Thoracic aorta (tissue), 2 donors: ENCODE measurements at places on chromosomes 16 and 17. TPM values are rescaled to one million over a fixed set of nuclear protein-coding genes. Genes with fewer than 3 reads are reported as not detected.

- DNase-seq, result no peak
Observed at GRCh38 chr17:79936641-79937381, 97.6 kb upstream of the CBX4 start.

- no peak for DNase-seq
Observed at GRCh38 chr16:21702276-21702675, 38.5 kb downstream of the OTOA start.

Gene ALOX15B
- total RNA-seq, result 8.3 TPM

DNA sequence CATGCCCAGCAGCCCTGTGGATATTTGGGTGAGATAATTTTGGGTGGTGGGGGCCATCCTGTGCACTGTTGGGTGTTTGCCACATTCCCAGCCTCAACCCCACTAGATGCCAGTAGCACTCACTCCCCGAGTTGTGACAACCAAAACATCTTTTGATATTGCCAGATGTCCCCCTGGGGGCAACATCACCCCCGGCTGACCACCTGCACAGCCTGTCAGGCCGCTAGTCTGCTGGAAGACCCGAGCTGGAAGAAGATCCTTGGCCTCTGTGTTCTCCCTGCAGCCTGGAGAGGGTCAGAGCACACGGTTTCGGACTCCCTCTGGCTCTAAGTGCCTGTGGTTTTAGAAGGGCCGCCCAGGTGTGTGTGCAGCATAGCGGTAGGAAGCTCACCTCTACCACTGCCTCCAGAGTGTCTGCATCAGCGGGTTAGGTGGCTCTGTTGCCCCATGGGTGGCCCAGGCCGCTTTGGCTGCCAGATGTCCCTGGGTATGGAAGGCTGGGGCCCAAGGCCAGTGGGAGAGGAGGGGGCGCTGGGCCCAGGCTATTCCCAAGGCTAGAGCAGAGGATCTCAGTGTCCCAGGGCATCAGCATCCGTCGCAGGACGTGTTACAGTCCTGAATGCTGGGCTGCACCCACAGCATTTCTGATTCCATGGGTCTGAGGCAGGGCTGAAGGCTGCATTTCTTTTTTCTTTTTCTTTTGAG is 195.8 kb upstream of the GSE1 start:
- DNase-seq, result no peak

- no peak for DNase-seq
Observed at GRCh38 chr17:50939795-50940684, 73.9 kb upstream of the TOB1 start.

Gene SEBOX
- total RNA-seq, result not detected

DNA sequence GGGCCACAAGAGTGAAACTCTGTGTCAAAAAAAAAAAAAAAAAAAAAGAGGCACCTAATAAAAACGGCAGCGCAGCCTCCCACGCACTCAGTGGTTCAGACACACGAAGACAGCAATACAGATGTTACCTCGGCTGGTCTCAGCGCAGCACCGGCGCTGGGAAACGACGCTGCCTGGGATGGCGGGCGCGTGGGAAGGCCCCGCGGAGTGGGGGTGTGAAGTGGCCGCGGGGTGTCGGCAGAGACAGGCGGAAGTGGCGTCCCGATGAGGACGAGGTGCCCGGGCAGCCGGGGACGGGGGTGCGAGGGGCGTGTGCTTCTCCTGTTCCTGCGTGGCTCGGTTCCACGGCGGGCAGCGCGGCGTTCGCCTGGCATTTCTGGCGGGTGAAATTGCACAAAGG is 179.4 kb downstream of the BANP start:
- DNase-seq, result no peak

DNA sequence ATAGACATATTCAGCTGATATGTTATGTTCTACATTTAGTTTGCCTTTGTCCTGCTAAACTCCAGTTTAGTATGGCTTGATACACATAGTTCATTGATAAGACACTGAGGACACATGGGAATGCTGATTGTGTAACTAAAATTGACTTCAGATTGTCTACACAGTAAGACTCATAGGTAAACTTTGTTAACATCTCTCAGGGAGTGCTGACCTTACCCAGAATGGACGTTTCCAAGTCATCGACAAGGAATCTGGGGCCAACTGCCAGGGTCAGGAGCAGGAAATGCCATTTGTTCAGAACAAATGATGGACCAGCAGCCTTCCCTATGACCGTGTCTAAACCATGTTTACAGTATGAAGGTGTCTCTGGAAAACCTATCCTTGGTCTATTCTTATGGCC is 58.7 kb downstream of the DYNLRB2 start:
- no peak for DNase-seq

Gene GAA
- total RNA-seq, result 101 TPM

DNA sequence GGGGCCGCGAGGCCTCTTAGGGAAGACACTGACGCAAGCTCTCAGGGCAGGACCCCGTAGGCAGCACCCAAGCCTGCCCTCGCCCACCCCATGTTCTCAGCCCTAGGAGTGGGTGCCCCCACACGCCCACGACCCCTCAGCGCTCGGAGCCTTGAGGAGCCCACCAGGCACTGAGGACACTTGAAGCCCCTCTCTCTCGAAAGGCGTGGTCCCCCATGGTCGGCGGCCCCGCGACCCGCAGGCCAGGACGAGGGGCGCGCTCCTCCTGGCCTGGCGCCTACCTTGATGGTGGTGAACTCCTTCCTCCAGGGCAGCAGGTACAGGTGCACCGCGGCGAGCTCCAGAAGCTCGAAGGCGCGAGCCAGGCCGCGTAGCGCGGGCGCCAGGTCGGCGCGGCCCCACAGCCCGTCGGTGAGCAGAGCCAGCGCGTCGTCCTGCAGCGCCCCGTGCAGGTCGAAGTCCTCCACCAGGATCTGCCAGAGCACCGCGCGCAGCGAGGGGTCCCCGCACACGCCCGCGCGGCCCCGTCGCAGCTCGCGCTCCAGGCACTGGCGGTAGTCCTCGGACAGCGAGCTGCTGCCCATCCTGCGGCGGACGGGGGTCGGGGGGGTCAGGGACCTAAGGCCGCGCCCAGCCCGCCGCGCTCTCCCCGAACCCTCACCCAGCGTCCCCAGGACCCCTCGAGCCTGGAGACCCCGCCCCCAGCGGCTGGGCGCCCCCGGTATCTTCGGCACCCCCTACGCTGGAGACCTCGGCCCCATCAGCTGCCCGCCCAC is 668 bp downstream of the SPATA2L start:
- no peak for DNase-seq

GRCh38 chr16:24583494-24583893 is 44.1 kb downstream of the RBBP6 start:
- no peak for DNase-seq

- no peak for DNase-seq
Observed at GRCh38 chr16:50311134-50311528, 44.8 kb downstream of the ADCY7 start.

- DNase-seq, result no peak
Observed at GRCh38 chr16:56892705-56893104, 27.7 kb downstream of the SLC12A3 start.

Gene PIRT
- total RNA-seq, result not detected

GRCh38 chr17:52419229-52419641 is 260.7 kb upstream of the CA10 start:
- DNase-seq, result no peak

- no peak for DNase-seq
Observed at GRCh38 chr17:34354637-34355036, 1.6 kb upstream of the CCL13 start.

DNA sequence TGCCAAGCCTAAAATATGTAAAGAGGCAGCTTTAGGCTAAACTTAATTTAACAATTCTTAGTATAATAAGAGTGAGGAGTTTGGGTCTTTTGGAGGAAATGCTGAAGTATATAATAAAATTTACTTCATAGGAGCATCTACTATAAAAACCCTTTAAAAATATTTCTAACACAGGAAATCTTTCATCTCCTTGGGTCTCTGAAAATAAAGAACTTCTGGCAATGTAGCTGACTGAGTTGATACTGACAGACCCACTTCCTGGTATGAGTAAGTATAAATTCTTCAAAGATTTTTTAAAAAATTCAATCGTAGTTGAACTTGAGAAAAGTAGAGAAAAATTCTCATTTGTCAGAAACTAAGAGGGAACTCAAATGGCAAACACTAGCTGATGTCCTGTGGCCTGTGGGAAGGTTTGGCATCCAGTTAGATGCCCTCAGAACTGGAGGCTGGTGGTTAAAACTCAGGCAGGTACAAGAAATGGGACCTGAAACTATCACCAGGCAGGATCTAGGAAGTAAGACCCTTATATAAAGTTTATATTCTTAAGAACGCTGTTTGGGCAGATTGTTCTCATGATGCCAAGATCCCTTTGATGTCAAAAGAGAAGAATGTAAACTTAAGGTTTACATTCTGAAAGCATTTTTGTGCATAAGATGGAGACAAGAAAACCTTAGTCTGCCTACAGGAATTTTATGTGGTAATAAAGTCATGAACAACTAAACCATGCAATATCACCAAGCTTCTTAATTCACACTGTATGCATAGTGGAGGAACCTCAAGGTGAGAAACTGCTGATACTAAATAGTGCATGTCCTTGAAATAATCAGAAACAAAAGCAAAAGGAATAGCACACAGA is 6.2 kb downstream of the KRTAP4-6 start:
- no peak for DNase-seq

DNA sequence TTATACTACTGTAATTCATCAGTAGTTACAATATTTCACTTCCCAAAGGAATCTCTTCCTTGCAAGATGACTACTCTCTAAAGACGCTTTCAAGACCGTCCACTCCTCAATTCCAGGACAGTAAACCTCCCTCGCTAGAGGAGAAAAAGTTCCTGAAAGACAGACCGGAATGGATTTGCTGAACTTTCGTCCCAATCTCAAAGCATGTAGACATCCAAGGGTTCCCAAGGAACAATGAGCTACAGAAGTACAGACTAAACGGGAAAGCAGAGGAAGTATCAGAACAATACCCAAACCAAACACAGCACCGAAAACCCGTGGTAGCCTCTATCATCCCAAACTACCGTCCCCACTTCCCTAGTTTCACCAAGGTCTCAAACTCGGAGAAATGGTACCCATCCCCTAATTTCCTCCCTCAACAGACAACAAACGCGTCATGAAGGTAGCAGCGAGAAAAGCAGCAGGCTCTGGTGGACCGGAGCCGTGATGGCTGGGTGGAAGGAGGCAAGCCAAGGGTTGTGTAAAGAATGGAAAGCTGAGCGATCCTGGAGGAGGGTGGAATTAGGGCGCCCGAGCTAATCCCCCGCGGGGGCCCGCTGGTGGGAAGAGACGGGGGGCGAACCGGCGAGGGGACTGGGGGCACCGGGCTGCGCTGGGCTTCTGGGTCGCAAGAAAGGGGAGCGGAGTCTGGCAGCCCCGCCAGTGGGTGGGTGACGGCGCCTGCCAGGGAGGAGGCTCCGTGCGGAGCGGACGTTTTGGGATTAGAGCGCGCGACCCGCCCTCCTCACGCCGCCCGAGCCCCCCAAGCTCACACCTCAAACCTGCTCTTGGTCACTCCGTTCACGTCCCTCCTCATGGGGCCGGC is 647 bp downstream of the FBXL20 start:
- no peak for DNase-seq

- no peak for DNase-seq
Observed at GRCh38 chr16:9256196-9256595, 164.8 kb downstream of the HAPSTR1 start.

GRCh38 chr17:17059301-17059890 is 17.1 kb downstream of the MPRIP start:
- DNase-seq, result no peak
